ENCODE measurements at places on chromosomes 2 and 18.

- DNase-seq, result no peak
Observed at GRCh38 chr2:187415449-187415848, 32.6 kb downstream of the CALCRL start.

DNA sequence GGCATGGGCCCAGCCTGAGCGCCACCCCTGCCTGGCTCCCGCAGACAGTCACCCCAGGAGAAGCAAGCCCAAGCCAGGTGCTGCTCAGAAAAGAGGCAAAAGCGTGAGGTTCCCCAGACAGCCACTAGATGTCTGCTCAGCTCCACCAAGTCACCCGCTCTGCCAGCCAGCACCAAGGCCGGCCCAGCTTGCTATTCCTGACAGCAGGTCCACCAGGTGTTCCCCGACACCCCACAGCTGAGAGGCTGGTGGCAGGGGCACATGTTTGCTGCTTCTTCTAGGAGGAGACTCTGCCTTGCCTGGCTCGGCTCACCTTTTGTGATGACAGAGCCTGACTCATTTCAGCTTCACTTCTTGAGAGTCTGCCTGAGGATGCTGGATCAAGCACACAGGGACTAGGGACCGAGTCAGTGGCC is 206.7 kb downstream of the MGAT5 start:
- peak; percentile 78 for DNase-seq

- no peak for DNase-seq
Observed at GRCh38 chr2:855177-855576, 95.5 kb upstream of the SNTG2 start.

- no peak for DNase-seq
Observed at GRCh38 chr2:41717839-41718238, 330.0 kb upstream of the PKDCC start.

GRCh38 chr2:236986524-236987330 is 99.0 kb upstream of the COPS8 start:
- DNase-seq, result no peak

- DNase-seq, result no peak
Observed at GRCh38 chr18:63523660-63524059, 18.5 kb upstream of the SERPINB12 start.

DNA sequence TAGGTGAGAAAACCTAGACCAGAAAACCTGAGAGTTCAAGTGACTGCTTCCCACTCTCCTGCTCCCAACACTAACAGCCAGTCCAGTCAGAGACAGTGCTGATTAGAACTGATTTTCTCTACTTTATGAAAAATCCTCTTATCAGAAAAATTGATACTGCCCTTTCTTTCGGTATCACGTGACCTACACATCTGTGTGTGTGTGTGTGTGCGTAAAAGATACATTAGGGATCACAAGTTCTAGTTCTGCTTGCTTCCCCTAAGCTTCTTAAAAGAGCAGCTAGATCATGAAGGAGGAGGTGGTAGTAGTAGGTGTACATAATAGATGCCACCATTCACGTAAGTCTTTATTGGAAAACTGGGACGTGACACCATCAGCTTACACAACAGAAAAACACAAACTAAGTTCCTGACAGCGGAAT is 1.5 kb downstream of the ARL5A start:
- no peak for DNase-seq

GRCh38 chr2:236646441-236646840 is 76.8 kb downstream of the ACKR3 start:
- no peak for DNase-seq

- DNase-seq, result no peak
Observed at GRCh38 chr2:30112561-30112960, 34.2 kb upstream of the YPEL5 start.

- no peak for DNase-seq
Observed at GRCh38 chr2:215764441-215765048, 248.8 kb downstream of the MREG start.

DNA sequence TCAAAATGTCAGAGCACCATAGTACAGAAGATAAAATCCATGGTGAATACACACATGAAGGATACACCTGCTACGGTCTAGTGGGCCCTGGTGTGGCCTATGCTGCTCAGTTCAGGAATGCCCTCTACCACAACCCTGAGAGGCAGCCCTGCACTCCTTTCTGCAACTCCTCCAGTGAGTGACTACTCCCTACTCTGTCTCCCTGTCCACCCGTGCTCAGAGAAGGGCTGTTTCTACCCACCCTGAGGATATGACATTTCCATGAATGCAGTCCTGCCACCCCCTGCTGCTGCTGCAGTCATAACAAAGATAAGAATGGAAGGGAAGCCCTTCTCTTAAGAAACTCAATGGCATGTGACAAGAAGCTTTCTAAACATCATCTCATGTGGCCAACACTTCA is 137.0 kb downstream of the EN1 start:
- no peak for DNase-seq

DNA sequence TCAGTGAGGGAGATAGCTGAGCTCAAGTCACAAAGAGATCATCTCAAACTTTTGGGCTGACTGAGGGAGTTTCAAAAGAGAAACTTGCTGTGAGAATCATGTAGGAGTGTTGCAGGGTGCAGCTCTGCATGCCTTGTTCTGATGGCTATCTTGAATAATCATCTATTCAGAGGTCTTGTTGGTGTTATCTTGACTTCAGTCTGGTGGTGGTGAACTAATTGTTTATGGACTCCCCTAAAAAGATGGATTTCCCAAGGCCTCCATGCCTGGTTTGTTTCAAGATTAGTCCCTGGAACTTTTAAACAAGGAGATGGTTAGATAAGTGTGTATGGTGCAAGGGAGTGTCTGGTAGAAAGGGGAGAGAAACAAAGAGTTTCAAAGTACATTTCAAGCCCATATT is 29.8 kb downstream of the SLC39A6 start:
- no peak for DNase-seq

DNA sequence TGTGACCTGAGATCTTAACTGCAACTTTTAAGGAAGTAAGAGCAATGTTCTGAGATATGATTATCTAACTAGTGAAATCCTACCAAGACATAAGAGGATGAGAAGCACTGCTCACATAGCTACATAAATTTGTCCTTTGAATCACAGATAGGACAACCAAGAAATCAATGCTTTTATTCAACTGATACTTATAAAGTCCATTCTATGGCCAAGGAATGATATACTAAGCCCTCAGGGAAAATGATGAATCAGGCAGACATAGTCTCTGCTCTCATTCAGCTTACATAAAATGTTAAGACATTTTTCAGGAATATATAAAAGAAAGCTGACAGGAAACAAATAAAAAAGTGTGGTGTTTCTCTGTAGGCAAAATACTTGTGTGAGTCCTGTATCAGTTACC is 39.1 kb downstream of the PGAP1 start:
- no peak for DNase-seq

DNA sequence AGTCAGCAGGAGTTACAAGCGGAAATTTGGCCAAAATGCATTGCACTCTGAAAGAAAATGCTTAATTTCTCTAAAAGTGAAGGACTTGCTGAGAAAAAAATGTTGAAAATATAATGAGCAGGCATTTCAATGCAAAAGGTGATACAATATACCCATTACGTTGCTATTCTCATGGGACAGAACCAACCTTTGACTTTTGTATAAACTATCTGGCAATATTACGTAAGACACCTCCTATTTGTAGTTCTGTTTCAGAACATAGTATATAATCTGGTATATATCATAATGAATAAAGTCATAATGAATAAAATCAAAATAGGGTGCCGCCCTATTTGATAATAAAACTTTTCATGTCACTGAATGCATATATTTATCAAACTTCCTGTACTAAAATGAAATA is 286.2 kb upstream of the SESTD1 start:
- no peak for DNase-seq

GRCh38 chr2:207188626-207189419 is 23.1 kb upstream of the KLF7 start:
- peak; percentile 40 for DNase-seq

DNA sequence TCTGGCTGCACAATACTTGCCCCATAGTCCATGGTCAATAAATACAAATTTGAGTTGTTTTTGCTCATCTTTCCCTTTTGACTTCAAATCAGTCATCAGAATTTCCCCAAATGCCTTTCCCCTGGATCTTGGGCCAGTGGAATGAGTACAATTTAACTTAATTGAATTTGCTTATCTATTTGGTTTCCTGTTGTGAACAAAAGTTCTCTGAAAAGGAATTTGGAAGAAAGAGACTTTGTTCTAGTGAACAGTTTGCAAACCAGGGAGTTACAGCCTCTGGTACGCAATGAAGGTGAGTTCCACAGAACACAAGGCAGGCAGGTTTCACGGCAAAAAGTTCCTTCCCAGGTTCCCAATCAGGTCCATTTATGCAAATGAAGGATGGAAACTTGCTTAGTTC is 1.2 kb upstream of the UGT1A1 start:
- no peak for DNase-seq

DNA sequence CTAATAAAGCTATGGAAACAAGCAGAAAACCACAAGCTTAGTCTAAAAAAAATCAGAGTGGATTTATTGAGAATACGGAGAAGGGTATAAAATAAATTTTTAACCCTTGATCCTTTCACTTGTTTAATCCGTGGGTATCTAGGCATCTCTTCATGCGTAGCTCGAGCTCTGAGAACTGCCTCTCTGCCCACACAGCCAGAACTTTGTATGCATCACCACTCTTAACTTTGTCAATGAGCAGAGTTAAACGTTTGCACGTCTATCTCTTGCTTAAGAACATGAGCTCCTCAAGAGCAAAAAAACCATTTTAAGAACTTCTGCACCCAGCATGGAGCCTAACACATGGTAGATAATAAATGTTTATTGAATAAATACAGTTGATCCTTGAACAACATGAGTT is 26.9 kb upstream of the TANK start:
- no peak for DNase-seq

DNA sequence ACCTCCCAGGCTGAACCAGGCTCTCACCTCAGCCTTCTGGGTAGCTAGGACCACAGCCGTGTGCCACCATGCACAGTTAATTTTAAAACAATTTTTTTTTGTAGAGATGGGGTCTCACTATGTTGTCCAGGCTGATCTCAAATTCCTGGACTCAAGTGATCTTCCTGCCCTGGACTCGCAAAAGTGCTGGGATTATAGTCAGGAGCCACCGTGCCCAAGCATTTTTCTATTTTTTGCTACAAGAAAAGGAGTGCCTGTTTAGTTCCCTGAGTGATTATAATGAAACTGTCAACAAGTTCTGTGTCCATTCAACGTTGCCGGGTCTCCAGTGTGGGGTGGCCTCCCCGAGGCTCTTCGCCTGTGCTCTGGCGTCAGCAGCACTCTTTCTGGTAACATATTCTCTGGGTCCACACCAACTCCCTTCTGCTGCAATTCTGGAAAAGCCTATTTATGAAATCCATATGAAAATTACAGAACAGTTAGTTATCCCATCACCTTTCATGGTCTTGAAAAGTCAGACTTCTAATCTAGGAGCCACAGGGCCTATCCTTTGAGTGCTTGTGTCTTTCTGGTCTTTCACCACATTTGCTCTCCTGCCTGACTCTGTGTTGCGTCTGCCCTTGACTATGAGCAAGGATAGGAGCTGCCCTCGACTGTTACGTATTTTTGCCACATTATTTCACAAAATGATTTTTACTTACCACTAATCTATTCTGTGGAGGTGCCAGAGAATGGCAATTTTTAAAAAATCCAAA is 172.7 kb downstream of the SOCS6 start:
- DNase-seq, result no peak

GRCh38 chr2:216643986-216644659 is 10.9 kb downstream of the IGFBP2 start:
- no peak for DNase-seq

DNA sequence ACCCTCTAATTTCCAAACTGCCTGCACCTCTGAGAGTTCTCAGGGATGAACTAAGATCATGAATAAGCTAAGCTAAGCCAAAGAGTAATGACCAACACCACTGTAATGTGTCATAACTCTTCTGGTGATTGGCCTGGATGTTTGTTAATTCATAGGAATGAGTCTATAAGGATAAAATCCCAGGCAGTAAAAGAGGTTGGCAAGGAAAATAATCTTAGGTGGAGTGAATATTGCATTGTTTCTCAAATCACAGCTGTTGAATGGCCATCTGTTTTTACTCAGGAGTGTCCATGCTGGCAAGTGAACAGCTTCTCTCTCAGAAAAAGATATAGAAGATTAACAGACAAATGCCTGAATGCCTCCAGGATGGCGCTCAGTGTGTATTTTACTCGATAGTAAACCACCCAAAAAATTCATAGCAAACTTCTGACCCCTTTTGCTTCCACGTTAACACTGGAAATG is 60.8 kb upstream of the GLS start:
- no peak for DNase-seq

GRCh38 chr2:217610401-217610814 is 392.4 kb downstream of the TNS1 start:
- no peak for DNase-seq

DNA sequence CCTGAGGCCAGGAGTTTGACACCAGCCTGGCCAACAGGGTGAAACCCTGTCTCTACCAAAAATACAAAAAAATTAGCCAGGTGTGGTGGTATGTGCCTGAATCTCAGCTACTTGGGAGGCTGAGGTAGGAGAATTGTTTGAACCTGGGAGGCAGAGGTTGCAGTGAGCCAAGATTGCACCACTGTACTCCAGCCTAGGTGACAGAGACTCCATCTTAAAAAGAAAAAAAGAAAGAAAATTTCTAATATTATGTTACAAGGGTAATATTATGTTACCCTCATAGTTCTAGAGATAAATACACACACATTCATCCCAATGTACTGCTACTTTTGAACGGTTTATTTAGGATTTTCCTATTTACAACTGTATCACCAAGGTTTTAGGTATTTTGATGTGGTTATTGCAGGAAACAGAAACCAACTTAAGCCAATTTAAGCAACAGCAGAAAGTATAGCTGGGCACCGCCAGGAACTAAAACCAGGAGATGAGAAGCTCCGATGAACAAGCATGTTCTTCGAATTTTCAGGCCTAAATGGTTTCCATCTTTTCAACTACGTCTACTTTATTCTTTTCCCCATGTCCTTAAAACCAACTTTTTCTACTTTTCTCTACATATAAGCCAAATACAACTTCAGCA is 11.8 kb upstream of the ROCK1 start:
- DNase-seq, result no peak

- no peak for DNase-seq
Observed at GRCh38 chr18:31624892-31625640, 33.4 kb downstream of the TTR start.

- DNase-seq, result peak; percentile 47
Observed at GRCh38 chr2:107001964-107002696, 116.2 kb upstream of the ST6GAL2 start.

DNA sequence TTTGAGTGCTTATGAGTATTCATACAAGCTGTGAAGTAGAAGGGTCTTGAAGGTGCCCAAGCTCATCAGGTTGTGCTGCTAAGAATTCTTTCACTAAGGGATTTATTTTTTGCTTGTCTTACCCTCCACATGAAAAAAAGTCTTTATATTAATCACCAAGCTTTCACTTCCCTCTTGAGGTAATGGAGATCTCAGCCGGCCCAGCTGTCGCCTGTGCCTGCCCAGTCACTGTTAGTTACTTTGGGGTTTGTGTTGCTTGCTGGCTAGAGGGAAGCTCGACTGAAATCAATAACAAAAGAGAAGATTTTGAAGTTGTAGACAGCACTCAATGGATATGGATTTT is 21.9 kb downstream of the MC2R start:
- no peak for DNase-seq

GRCh38 chr2:78778756-78779510 is 246.6 kb upstream of the REG3G start:
- DNase-seq, result no peak

- no peak for DNase-seq
Observed at GRCh38 chr18:58542426-58543159, 86.3 kb downstream of the ALPK2 start.

- DNase-seq, result no peak
Observed at GRCh38 chr18:6561420-6561861, 146.7 kb upstream of the L3MBTL4 start.

- DNase-seq, result no peak
Observed at GRCh38 chr2:239787538-239788050, 237.5 kb downstream of the NDUFA10 start.

GRCh38 chr2:241047253-241048010 is 49.0 kb downstream of the SNED1 start:
- no peak for DNase-seq

All from A549 (cell line).